Diencephalon (tissue), 1 donor: ENCODE measurements at places on chromosomes 6 and 20. TPM values are rescaled to one million over a fixed set of nuclear protein-coding genes. Genes with fewer than 3 reads are reported as not detected.

Gene PCMTD2
- 90.9 TPM for total RNA-seq

Gene TRIM15
- not detected for total RNA-seq

Gene BMP5
- total RNA-seq, result 5.5 TPM

Gene RRAGD
- total RNA-seq, result 61.1 TPM

Gene TNFRSF21
- 45.2 TPM for total RNA-seq

Gene TMEM217
- 1.8 TPM for total RNA-seq

Gene ADGRF1
- total RNA-seq, result under 0.01 TPM

Gene SH3BGRL2
- total RNA-seq, result 44.3 TPM

Gene LINC00237
- total RNA-seq, result 10.8 TPM

Gene ACAT2
- total RNA-seq, result 61.4 TPM

Gene SLC4A11
- total RNA-seq, result not detected

Gene C4B
- total RNA-seq, result 47.7 TPM

Gene PRND
- 3.9 TPM for total RNA-seq
